NCI-H446 treated with DMSO at 0.1 percent for 48 hours (cell line): ENCODE measurements at places on chromosomes 13 and 19.
A peak's percentile ranks its signal among the peaks of the same experiment; 100 is the strongest.

GRCh38 chr13:51093574-51093973 is 17.5 kb downstream of the C13orf42 start:
- DNase-seq, result no peak

GRCh38 chr19:2327773-2328400 is 499 bp downstream of the LSM7 start:
- peak; percentile 39 for DNase-seq

DNA sequence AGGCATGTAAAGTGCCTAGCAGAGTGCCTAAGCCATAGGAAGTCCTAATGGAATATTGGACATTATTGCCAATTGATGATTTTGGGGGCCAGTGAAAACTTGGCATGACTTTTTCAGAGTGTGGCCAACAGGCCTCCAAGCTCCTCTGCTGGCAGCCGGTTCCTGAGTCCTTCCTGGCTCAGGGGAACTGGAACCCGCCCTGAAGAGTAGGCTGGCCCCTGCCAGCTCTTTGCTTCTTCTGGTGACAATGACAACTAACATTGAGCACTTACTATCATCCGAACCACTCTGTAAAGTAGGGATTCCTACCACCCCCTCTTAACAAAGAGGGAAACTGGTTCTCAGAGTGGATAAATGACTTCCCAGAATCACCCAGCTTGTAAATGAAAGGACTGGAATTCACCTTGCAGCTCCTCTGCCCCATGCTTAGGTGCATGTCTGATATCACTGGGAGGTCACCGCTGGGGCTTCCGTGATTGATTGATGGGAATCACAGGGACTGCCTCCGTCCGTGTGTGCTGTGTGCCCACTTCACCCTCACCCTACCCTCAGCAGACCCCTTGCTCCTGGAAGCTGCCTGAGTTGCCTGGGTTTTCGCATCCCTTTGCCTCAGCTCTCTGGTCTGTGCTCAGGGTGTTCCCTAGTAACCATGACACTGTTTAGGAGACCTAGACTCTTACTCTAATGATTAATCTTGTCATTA is 50.6 kb downstream of the TNFRSF19 start:
- no peak for DNase-seq

DNA sequence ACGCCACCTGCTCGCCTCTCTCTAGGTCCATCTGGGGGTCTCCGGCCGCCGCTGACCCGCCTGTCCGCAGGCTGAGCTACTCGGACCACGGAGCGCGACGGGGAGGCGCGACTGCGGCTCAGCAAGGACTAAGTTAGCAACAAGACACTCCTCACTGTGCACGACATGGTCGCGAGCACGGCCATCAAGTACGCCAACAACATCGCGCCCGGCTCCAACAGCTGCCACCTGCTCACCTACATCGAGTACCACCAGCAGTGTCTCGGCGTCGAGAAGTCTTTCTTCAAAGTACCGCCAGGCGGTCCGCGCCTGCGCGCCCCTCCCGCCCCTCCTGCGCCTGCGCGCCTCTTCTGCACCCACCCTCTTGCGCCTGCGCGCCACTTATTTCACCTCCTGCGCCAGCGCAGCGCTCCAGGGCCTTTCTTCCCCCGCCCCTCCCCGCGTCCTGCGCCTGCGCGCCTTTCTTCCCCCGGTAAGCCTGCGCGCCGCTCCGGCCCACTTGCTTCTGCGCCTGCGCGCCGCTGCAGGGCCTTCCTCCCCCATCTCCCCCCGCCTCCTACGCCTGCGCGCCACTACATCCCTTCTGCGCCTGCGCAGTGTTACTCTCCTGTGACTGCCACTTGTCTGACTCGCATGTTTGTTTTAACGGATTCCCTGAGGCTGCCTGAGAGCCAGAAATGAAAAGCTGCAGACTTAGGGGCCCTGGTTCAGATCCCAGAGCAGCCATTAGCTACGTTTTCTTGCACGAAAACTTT is 64.0 kb downstream of the ACSBG2 start:
- DNase-seq, result peak; percentile 96

DNA sequence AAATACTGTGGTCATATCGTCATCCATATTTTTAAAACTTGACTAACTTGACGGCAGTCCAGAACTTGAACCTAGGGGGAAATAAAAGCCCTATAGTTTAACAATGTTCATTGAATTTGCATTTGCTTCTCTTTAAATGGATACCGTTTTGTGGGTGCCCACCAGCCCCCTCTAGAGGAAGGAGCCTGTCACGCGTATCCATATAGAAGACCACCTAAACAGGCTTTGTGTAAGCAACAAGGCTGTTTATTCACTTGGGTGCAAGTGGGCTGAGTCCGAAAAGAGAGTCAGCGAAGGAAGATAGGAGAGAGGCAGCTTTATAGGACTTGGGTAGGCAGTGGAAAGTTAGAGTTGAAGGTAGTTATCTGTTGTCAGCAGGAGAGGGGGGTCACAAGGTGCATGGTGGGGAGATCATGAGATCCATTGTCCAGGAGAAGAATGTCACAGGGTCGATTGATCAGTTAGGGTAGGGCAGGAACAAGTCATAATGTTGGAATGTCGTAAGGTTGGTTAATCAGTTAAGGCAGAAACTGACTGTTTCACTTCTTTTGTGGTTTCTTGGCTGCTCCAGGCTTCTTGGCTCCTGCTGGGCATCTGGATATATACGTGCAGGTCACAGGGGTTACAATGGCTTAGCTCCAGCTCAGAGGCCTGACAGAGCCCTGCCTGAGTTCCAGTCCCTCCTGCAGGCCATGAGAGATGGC is 42.5 kb upstream of the ANKRD10 start:
- DNase-seq, result no peak

DNA sequence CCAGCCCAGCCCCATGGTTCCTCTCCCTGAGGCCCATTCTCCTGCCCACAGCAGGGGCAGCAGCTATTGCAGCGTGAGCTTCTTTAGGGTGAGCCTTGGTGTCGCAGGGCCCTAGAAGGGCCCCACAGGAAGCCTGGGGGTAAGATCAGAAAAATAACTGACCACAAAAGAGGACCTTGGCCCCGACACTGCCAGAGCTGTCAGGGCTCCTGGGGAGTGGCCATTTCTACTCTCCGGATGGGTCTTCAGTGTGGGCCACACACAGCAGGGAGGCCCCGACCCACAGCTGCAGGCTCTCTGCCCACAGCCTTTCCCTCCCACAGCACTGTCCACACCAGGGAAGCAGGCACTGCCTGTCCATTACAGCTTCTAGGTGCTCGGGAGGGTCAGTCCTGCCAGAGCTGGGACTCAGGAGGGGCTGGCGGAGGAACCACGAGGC is 3.5 kb upstream of the SIGLEC8 start:
- DNase-seq, result no peak

- peak; percentile 48 for DNase-seq
Observed at GRCh38 chr13:32911506-32911905, 104.7 kb upstream of the KL start.

- DNase-seq, result no peak
Observed at GRCh38 chr19:45960595-45961235, 12.9 kb downstream of the NOVA2 start.

GRCh38 chr13:30848332-30849027 is 57.6 kb upstream of the MEDAG start:
- DNase-seq, result no peak

- DNase-seq, result no peak
Observed at GRCh38 chr13:110593430-110594130, 21.8 kb upstream of the NAXD start.

- DNase-seq, result no peak
Observed at GRCh38 chr13:35984287-35984686, 146.9 kb downstream of the DCLK1 start.
